CD4-positive, alpha-beta T cell treated with Interleukin-6 at 100 ng/mL for 8 hours (primary cell): ENCODE measurements at places on chromosomes 1 and 21.
A peak's percentile ranks its signal among the peaks of the same experiment; 100 is the strongest.

GRCh38 chr1:82462366-82462765 is 661.6 kb downstream of the ADGRL2 start:
- DNase-seq = no peak

- DNase-seq = no peak
Measured at GRCh38 chr1:201186192-201186591, 4.4 kb upstream of the IGFN1 start.

GRCh38 chr1:39652554-39652953 is 13.1 kb upstream of the HEYL start:
- no peak for DNase-seq

GRCh38 chr1:72253132-72253531 is 29.2 kb downstream of the NEGR1 start:
- no peak for DNase-seq

- DNase-seq = no peak
Measured at GRCh38 chr1:156056326-156056849, 1.8 kb downstream of the LAMTOR2 start.

GRCh38 chr1:115862403-115862802 is 21.5 kb upstream of the NHLH2 start:
- DNase-seq = no peak

DNA sequence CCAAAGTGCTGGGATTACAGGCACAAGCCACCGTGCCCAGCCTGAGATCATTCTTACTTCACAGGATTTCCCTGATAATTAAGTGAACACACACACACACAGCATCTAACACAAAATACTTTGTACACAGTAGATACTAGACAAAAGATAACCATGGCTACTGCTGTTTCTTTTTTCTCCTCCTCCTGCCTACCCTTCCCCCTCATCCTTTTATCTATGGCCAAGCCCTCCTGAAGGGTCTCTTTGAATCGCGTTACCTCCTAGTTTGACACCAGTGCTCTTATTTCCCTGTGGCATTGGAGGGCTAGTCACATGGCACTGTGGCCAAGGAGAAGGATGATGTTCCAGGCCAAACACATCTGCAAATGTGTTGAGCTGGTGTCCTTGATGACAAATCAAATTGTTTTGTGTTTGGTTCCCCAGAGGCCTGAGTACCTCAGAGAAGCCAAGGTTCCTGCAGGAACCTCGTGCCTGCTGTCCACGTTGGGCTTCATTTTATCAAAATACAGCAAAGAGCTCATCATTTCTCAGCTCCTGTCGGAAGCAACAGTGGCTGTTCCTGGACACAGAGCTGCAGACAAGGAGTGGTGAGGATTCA is 20.6 kb downstream of the NDUFS5 start:
- no peak for DNase-seq

DNA sequence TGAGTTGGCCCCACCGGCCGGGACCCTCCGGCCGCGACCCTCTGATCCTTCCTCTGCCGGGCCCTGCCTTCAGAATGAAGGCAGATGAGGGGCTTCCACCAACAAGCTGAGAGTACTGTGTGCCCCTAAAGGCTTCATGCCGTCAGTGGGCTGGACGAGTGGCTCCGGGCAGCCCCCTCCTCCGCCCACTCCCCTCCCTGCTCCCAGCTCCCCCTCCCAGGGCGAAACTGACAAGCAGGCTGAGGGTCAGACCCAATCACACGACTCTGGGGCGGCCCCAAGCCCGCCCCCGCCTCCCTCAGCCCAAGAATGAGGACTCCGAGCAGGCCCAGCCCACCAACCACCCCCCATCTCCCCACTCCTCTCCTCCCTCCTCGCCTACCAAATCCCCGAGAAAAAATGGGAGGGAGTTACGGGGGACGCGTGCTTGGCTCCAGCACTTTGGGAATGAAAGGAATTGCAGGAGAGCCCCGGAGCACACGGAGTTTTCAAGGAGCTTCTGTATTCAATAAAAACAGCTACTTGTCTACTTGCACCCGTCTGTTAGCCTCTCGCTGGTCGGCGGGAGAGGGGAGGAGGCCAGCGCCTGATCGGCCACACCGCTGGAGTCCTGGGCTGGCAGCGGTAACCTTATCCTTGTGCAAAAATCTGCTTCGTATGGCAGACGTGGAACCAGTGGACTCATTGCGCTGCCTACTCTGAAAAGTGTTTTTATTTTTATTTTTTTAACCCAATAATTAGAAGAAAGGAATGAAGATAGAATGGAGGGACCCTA is at the start of gene COL11A1:
Gene COL11A1 (minus strand): TSS at position 147 of the 775 bp plus-strand sequence. CDS start 344 bp downstream, outside the sequence.
- no peak for DNase-seq

- DNase-seq = no peak
Measured at GRCh38 chr1:8363186-8363766, 45.4 kb downstream of the SLC45A1 start.

- no peak for DNase-seq
Measured at GRCh38 chr1:235689356-235689755, 39.8 kb upstream of the GNG4 start.

DNA sequence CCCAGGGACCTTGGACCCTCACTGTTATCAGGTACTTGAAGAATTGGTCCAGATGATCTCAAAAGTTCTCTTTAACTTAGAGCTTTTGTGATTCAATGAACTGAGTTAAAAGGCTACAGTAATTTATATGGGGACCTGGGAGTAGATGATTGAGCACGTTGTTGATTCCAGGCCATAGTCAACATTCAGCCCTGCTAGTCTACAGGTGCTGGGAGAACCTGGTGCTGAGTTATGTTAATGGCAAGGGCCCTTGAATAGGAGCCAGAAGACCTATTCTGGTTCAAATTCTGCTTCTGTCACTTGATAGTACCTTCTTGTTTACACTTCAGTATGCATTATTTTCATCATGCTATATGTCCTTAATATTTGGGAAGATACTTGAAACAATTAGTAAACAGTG is 11.2 kb downstream of the DYRK3 start:
- no peak for DNase-seq

- DNase-seq = peak; percentile 76
Measured at GRCh38 chr1:46724991-46725735, 6.2 kb upstream of the EFCAB14 start.

DNA sequence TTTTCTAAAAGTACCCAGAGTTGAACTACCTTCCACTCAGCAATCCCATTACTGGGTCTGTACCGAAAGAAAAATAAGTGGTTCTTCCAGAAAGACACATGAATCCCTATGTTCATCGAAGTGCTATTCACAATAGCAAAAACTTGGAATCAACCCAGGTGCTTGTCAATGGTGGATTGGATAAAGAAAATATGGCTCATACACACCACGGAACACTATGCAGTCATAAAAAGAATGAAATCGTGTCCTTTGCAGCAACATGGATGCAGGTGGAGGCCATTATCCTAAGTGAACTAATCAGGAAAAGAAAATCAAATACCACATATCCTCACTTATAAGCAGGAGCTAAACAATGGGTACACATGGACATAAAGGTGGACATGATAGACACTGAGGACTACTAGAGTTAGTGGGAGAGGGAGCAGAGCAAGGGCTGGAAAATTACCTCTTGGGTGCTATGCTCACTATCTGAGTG is 32.9 kb upstream of the JUN start:
- no peak for DNase-seq

DNA sequence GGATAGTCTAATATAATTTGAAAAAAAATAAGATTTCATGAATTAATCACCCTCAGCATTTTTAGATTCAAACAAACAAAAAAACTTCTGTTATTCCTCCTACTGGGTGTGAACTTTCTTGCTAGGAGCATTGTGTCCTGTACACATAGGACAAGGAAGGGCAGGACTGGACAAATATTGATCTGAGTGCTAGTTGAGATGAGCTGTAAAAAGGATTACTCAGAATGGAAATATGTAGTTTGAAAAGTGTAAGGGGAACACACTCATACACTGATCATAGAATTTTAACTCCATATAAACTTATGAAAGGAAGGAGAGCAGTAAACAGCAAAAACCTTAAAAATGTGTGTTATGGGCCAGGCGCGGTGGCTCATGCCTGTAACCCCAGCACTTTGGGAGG is 156.5 kb upstream of the ZNF648 start:
- DNase-seq = no peak

DNA sequence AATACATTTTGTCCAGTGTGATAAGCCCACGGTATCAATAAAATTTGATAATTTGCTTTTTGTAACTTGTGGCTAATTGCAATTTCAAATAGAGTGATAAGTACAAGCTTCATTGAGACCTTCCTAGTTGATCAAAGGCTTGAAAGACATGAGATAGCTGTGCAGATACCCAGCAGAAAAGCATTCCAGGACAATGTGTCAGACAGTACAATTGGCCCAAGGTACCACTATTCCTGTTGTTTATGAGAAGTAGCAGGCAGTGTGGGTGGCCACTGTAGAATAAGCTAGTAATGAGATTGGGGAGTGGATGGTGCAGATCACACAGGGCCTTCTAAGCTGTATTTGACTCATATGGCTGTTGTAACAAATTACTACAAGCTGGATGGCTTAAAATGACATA is 182.2 kb downstream of the AMY1C start:
- DNase-seq = no peak

DNA sequence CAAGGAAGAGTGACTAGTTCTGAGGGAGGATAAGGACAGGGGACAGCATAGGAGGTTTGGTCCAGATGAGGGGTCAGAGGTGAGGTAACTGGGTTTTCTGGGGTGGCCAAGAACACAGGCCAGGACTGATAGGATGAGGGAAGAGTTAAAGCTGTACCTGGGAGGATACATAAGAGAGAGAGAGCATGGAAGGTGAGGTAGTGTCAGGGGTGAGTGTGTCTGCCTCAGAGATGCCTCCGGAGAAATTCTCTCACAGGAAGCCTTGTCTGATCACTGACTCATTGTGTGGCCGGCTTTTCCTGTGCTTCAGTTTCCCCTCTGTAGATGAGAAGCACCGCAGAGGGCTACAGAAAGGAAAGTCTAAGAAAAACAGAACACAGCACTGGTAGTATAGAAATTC is 40.2 kb downstream of the FASLG start:
- DNase-seq = peak; percentile 84

GRCh38 chr1:221451741-221452140 is 290.1 kb downstream of the DUSP10 start:
- no peak for DNase-seq

- DNase-seq = peak; percentile 35
Measured at GRCh38 chr1:236395230-236395946, 1.3 kb downstream of the EDARADD start.

- no peak for DNase-seq
Measured at GRCh38 chr1:116825720-116826438, 71.6 kb downstream of the CD2 start.

- DNase-seq = no peak
Measured at GRCh38 chr1:202056644-202057334, 46.4 kb downstream of the ELF3 start.

DNA sequence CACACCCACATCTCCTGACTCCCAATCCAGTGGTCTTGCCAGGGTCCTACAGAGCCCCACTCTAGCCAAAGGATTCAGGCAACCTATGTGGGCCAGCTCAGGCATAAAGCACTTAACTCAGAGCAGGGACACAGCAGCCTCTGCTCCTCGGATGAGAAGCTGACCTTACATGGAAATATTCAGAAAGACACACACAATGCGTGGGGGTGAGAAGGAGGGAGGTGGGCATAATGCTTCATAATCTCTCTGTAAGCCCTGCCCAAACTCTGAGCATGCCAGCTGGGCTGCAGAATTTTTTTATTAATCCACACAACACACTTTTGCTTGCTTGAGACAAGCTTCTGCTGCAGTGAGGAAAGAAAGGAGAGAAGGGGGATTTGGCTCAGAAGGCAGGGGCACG is 21.6 kb downstream of the KCND3 start:
- DNase-seq = no peak

GRCh38 chr1:241536969-241537368 is 4.8 kb downstream of the KMO start:
- DNase-seq = no peak

DNA sequence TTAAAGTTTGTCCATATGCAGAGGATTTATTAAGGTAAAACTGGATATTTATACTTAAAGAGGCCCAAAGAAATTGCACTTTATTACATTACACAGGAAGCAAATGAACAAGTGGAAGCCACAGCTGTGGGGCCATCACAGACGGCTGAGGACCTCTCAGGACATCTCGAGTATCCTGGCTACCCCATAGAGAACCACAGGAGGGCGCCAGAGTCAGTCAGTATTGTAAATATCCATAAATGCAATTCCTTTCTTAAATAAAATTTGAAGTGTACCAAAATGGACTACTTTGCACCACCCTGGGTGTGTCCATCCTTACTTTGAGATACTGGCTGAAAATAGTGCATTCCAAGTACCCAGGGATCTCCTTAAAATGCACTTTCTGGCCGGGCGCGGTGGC is 257.2 kb downstream of the MRPL39 start:
- no peak for DNase-seq

- no peak for DNase-seq
Measured at GRCh38 chr1:8506995-8507615, 189.2 kb downstream of the SLC45A1 start.

DNA sequence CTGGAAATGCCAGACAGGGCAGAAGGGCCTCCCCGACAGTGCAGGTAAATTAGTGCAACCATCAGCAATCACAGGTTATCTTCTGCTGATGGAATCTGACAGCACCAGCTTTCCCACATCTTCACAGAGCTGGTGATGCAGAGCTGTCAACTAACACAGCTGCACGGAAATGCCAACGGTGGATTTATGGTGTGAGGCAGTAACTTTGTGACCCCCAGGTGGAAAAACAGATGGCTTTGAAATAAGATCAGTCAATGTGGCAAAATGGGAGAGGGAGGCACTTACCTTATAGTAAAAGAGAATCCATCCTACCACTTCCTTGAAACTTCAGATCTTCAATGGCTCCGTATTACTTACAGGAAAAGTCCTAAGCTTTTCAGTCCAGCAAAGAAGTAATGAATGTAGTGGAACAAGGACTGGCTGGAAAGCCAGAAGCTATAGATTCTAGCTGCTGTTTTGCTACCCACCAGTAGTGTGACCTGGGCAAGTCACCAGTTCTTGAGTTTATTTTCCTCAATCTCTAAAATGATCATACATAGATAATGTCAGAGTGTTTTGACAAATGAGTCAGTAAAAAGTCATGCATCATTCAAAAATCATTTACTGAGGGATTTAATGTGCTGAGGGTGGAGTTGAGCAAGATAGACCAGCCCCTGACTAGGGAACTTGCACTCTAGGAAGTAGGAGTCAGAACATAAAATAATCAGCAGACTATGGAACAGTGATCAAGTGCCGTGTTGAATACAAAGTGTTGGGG is 245.7 kb upstream of the JUN start:
- DNase-seq = no peak

GRCh38 chr1:43879414-43879813 is 54.2 kb upstream of the ARTN start:
- DNase-seq = no peak

GRCh38 chr1:40038697-40039096 is 1.8 kb upstream of the CAP1 start:
- no peak for DNase-seq

GRCh38 chr1:19373211-19374082 is 61.3 kb downstream of the SLC66A1 start:
- DNase-seq = no peak

- no peak for DNase-seq
Measured at GRCh38 chr21:33578959-33579542, 9.4 kb downstream of the DONSON start.
